ENCODE measurements at places on chromosomes 11 and 22.
A peak's percentile ranks its signal among the peaks of the same experiment; 100 is the strongest.

DNA sequence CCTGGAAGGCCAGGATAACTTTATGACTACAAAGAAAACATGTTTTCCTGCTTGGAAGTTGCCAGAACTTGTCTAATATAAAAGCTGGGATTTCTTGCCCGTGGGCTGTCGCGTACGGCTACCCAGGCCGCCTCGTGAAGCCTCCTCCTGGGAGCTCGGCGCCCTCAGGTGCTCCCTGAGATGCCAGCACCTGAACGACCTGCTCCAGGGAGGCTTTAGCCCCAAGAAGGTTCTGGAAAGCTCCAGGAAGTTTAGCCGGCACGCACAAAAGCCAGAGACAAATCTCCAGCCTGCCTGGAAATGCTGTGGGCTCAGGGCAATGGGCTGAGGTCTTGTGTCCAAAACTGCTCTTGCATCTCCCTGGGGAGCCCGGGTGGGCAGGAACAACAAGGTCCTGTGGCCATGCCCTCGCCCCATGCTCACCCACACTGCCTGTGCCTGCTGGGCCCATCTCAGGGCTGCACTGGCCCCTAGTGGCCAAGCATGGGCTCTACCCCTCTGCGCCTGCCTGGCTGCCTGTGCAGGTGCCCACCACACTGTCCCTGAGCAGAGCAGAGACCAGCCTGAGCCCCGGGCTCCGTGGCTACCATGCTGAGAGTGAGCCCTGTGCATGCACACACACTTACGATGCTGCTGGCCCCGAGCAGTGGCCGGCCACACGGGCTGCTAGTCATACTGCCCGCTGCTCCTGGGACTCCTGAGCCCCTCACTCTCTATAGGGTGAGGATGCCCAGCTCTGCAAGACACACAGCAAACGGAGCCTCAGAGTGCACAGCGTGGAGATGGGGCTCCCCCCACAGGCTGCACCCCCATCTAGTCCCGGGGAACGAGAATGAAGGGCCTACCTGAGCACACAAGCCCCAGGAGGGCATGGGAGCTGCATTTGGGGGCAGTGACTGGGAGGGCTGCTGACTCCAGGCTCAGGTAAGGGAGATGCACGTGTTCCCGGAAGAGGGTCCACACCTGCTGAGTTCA, 4.9 kb upstream of the CELSR1 start:
- peak; percentile 31 for DNase-seq

- no peak for DNase-seq
These were observed 67.8 kb upstream of the OR9G4 start for GRCh38 chr11:56816259-56816658.

- no peak for DNase-seq
These were observed 35.3 kb downstream of the PPP6R3 start for GRCh38 chr11:68495872-68496271.

GRCh38 chr11:109423466-109424190, 1.6 kb downstream of the C11orf87 start:
- DNase-seq: no peak

GRCh38 chr11:1342946-1343345, 33.5 kb upstream of the TOLLIP start:
- no peak for DNase-seq

GRCh38 chr11:117946156-117946841, 17.1 kb upstream of the TMPRSS13 start:
- no peak for DNase-seq

GRCh38 chr11:94885133-94885532, 88.2 kb downstream of the CWC15 start:
- DNase-seq: no peak

GRCh38 chr11:8705146-8705545, 22.6 kb downstream of the RPL27A start:
- DNase-seq: no peak

DNA sequence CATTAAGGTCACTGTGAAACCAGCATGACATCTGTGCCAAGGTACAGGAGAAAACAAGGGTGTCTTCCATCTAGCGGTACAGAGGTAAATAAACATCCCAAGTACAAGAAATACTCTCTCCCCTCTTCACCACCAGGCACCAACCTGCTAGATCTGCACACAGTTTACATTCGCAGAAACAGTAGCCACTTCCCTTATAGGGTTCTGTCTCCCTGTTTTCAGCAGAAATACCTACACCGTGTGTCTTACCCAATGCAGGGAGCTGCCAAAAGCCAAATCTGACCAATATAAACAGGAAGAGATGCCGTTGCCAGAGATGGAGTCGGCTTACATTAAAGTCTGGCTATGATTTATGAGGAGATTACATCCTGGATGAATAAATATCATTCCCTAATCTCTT, 1.2 kb downstream of the SCN4B start:
- no peak for DNase-seq

DNA sequence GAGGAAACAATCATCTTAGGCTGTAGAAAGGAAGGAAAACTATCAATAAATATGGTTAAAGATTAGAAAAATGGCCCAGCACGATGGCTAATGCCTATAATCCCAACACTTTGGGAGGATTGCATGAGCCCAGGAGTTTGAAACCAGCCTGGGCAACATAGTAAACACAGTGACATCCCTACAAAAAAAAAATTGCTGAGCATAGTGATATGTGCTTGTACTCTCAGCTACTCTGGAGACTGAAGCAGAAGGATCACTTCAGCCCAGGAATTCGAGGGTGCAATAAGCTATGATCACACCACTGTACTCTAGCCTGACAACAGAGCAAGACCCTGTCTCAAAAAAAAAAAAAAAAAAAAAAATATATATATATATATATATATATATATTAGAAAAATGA, 54.9 kb downstream of the ARFGAP2 start:
- no peak for DNase-seq

DNA sequence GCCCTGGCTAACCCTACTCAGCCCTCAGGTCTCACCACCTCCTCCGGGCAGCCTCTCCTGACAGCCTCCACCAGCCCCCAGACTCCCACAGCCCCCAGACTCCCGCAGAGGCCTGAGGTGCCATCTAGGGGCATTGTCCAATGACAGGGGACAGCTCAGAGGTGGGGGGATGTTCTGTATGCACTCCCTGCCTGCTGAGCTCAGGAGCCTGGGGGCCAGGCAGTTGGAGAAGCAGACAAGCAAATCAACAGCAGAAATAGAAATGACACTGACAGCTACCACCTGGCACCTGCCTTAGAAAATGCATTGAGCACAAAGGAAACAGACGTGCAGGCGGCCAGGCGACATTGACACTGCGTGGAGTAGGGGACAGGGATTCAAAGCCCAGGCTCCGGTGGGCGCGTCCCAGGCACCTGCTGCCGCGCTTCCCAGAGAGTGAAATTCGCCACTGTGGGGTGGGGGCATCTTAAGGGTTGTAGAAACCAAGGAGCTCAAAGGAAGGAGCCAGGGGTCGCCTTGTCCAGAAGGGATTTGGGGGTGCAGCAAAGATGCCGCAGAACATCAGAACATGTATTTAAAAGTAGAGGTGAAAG, 22.5 kb upstream of the WNT7B start:
- no peak for DNase-seq

DNA sequence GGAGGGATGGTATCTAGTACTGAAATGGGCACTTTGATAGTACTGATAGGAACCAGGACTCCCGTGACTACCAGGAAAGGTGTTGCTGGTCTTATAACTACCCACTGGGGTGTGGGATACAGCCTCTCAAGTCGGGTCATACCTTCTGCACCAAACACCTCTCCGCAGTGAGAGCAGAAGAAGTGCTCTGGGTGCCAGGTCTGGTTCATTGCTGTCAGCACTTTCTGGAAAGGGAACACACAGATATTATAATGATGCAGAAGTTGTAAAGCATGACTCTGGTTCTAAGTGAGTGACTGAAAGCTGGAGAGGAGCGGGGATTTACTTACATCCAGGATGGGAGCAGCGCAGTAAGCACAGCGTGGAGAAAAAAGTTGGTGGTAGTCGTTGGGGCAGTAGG, 26.0 kb downstream of the LPXN start:
- DNase-seq: no peak

DNA sequence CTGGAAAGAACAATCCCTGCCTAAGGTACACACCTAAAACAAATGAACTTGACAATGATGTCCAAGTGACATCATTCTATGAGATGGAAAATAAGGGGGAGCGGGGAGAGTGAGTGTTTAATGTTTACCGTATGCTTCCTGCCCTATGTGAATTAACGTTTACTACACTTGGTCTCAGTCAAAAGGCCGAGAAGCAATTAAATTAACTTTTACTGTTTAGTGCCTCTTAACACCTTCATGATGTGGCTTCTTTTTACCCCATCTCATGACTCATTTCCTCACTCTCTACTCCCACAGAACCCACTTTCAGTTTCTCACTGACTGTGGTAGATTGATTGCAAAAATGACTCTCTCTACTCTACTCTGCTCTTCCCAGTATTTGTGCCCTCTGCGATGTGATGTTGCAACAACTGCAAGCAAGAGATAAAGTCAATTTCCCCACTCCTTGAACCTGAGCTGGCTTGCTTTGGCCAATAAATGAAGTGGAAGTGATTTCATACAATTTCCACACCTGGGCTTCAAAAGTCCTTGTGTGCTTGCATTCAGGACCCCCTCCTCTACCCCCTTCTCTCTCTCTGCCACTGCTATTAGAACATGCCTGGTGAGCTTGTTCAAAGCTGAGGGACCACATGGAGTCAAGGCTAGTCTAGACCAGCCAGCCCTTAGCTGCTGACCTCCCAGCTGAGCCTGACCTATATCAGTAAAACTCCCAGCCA, 11.6 kb upstream of the ALKBH3 start:
- peak; percentile 34 for DNase-seq

All from NCI-H748 treated with DMSO at 0.1 percent for 48 hours (cell line).